ENCODE measurements at places on chromosomes 3 and 15.

DNA sequence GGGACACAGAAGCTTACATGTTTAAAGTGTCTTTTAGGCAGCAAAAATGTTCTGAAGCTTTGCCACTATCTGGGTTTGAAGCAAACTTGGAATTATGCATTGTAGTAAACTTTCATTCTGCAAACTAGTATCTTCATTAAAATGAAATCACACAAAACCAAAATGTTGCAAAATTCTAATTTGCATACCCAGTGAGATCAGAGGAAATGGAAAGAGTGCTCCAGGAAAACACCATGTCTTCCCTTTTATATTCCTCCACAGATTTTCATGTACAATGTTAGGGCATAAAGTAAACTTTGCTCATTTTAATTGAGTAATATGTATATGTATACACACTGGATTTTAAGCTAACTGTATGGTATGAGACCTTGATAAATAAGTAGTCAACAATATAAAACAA is 23.9 kb downstream of the ANO10 start:
- no peak for ATAC-seq

DNA sequence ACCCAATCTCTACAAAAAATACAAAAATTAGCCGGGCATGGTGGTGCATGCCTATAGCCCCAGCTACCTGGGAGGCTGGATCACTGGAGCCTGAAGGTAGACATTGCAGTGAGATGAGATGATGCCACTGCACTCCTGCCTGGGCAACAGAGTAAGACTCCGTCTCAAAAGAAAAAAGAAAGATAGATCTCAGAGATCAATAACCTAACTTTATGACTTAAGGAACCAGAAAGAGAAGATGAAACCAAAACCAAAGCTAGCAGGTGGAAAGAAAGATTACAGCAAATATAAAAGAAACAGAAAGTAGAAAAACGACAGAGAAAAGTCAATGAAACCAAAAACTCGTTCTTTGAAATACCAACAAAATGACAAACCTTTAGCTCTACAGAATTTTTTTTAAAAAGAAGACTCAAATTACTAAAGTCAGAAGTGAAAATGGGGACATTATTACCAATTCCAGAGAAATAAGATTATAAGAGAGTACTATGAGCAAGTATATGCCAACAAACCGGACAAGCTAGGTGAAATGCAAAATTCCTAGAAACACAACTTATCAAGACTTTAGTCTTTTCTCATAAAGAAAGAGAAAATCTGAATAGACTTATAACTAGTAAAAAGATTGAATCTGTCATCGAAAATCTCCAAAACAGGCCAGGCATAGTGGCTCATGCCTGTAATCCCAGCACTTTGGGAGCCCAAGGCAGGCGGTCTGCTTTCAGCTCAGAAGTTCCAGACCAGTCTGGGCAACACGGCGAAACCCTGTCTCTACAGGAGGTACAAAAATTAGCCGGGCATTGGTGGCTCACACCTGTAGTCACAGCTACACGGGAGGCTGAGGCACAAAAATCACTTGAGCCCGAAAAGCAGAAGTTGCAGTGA is 35.0 kb downstream of the ACAP2 start:
- no peak for ATAC-seq

DNA sequence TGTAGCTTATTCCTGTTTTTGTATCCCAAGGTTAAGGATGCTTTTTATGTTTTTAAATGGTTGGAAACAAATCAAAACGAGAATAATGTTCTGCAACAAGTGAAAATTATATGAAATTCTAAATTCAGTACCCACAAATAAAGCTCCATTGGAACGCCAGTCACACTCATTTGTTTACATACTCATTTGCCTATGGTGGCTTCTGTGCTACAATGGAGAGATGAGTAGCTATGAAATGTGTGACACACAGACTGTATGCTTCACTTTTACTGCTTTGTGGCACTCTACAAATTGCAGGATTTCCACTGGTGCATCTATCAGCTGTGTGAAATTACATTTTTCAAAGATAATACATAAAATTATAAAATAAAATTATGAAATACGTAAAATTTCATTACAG is 112.2 kb upstream of the TSPAN3 start:
- no peak for ATAC-seq

DNA sequence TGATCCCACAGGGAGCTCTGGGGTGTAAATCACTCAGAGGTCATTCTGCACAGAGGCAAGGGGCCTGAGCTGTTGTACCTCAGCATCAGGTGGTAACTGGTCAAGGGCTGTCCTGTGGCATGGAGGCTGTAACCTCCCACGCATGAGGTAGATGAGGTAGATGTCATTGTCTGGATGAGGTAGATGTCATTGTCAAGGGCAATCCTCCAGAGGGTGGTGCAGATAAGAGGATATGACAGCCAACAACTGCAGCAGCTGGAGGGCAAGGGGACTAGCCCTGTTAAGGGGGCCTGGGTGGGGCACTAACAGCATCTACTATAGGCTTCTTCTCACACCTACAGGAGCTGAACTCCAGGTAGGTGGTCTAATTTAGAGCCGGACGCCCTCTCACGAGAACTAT is 55.6 kb downstream of the THRB start:
- ATAC-seq: no peak

GRCh38 chr3:21645121-21645897 is 105.7 kb downstream of the ZNF385D start:
- no peak for ATAC-seq

DNA sequence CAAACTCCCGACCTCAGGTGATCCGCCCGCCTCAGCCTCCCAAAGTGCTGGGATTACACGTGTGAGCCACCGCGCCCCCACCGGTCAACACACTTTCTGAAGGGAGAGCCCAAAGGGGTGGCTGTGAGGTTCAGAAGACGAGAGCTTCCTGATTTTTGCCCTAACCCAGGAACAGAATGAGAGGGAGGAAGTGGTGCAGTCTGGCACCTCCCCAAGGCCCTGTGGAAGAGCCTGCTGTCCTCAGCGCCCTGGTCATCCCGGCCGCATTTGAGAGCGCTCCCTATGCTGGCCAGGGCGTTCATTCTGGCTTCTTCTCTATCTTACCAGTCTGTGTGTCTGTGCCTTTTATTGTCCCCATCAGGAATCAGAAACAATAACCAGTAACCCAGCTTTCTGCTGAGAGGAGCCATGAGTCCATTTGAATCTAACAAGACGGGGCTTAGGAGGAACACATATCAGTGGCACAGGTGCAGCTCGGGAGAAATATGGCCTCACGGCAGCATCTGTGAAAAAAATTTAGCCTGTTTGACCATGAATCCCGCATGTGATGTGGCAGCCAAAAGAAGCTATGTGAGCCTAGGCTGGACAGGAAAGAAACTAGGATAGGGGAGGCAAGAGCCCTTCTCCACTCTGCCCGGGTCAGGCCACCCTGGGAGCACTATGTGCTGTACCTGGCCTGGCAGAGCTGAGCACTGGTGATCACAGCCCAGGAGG is 12.9 kb downstream of the BDH1 start:
- no peak for ATAC-seq

DNA sequence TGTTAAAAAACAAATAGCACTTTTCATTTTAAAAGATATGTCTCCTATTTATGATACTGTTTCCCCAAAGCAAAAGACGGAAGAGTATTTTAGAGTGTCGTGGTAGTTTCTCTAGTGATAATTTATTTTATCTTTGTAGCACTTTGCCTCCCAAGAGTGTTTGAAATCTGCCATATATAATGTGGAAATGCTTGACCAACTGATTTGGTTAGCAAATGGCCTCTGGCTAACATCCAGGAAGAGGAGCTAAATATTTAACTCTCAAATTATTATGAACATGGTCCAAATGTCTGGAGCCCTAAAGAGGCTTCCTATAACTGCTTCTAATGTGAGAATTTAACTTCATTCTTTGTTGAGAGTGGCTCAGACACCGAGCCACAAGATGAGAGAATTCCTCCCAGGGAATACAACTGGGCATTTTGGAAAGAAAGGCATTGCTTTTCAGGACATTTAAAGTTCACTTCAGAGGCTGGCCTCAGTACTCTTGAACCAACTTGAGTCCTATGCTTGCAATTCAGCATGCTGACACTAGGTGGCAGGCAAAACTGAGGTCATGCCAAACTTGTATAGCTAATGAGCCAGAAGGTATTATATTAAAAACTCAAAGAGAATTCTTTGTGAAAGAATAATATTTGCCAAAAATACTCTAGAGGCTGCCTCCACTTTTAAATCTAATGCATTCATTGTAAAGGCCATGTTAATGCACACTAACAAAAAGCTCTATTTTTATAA is 104.5 kb downstream of the RARB start:
- ATAC-seq: no peak

DNA sequence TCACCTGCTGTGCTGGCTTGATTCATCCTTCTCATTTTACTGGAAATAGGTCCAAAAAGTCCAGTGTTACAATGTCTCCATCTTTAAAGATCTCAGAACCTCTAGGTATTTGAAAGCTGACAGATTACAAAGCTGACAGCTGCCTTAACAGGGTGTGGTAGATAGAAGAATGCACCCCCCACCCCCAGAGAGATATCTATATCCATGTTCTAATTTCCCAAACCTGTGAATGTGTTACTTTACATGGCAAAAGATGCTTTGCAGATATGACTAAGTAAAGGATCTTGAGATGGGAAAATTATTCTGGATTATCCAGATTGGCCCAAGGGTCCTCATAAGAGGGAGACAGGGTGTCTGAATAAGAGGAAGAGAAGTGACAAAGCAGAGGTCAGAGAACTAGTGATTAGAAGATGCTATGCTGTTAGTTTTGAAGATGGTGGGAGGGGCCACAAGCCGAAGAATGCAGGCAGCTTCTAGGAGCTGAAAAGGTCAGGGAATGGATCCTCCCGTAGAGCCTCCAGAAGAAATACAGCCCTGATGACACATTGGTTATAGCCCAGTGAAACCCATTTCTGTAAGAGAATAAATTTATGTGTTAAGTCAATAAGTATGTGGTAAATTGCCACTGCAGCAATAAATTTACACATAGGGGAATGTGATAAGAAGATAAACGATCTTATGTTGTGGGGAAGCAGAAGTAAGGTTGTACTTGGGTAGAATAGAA is 21.5 kb upstream of the FSTL1 start:
- ATAC-seq: no peak

GRCh38 chr3:165797551-165797950 is 39.7 kb downstream of the BCHE start:
- no peak for ATAC-seq

DNA sequence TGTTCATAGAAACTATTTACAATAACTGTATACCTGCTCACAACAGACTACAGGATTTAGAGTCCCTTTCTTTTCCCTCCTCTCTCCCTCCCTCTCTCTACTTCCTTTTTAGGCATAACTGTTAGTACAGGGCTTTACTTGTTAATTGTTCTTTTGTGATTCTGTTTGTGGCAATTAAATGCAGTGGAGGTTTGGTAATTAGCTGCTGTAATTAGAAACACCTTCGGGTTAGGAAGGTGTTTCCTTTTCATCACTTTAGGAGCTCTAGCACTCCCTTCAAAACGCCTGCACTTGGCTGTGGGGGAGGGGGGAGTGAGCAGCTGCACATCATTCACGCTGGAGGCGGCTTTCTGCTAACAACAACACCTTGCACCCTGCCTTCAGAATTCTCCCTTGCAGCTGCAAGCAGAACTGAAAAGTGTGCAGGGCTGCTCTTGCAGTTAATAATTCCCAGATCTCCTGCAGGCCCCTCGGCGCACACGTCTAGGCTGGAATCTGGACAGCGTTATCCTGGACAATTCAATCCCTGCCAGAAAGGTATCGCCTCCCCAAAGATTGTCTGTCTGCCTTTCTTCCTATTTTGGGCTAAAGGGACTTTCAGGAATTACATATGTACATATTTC is 242.6 kb upstream of the RGMA start:
- ATAC-seq: no peak

GRCh38 chr3:15206662-15207576 is 873 bp downstream of the CAPN7 start:
- ATAC-seq: peak; percentile 59

- ATAC-seq: peak; percentile 41
These were observed 11.1 kb downstream of the TNK2 start for GRCh38 chr3:195897081-195897852.

All from SK-N-SH treated with all-trans-retinoic acid at 6 μM for 48 hours (cell line).